ENCODE measurements at places on chromosomes 16 and 17.
A peak's percentile ranks its signal among the peaks of the same experiment; 100 is the strongest.

- DNase-seq, result peak; percentile 82
Measured at GRCh38 chr17:10114931-10115535, 83.4 kb downstream of the GAS7 start.

DNA sequence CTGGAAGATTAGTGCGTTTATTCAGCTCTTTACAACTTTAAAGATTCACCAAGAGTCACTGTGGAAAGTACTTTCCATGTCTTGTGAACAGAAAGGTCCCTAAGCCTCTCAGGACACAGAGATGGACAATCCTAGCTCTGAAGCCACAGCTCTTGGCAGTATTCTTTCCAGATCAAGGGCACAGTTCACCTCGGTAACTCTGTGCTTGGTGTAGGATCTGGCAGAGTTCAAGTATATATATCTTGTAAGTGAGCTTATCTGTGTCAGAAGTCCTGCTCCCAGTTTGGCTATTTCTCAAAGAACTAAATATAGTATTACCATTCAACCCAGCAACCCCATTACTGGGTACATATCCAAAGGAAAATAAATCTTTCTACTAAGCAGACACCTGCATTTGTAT lies 183.7 kb downstream of the CBLN1 start:
- DNase-seq, result no peak

GRCh38 chr16:58265480-58266052 lies 29.3 kb downstream of the PRSS54 start:
- peak; percentile 43 for DNase-seq

GRCh38 chr16:8852534-8852933 lies 16.3 kb downstream of the CARHSP1 start:
- no peak for DNase-seq

DNA sequence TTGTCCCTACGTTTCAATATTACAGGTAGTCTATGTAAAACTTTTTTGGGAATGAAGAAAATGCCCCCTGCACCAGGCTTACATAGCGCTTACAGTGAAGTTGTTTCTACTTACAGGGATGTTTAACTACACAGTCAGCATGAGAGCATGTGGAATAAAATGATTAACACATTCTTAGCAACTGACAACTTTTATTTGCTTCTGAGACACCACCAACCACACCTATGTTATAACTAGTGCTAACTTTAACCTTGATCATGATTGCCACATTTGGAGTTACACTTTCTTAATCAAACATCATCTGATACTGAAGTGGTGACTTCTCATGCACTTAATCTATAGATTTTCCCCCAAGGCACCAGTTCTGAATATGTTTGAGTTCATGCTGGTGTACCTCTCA lies 20.3 kb upstream of the ZNF267 start:
- no peak for DNase-seq

- peak; percentile 31 for DNase-seq
Measured at GRCh38 chr16:74309789-74310781, 13.5 kb downstream of the PSMD7 start.

DNA sequence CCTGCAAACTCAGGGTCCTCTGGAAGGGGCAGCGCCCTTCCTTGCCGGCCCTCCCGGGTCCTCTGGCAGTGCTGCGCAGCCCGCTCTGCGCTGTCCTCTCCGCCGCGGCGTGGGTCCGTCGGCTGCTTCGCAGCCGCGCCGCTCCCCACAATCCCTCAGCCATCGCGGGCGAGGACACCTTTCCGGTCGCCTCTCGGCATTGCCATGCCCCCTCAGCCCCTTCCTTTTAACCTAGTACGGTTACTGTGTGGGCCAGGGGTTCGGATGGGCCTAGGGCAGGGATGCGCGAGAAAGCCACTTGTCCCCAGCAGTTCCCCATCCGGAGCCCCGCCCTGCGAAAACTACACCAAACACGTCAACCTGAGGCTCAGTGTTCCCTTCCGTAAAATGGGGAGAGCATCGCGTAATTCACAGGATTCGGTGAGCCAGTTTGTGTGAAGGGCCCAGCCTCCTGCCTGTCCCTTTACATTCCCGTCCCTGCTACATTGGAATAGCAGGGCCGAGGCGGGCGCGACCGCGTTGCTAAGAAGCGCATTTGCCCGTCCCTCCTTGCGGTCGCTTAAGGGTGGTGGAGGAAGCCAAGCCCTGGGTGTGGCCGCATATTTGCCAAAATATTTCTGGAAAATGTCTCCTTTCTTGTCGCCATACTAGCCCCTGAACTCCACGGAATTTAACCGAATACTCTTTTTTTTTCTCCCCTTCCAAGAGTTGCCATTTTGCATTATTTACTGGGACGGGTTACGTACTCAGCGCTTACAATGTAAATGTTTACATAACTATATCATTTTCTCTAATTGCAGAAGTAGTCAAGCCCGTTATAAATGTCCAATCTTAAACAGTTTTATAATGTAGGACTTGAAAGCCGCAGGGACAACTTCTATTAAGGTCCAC lies 13.2 kb downstream of the COPZ2 start:
- DNase-seq, result no peak

GRCh38 chr16:55039042-55039441 lies 108.4 kb downstream of the IRX5 start:
- DNase-seq, result no peak

DNA sequence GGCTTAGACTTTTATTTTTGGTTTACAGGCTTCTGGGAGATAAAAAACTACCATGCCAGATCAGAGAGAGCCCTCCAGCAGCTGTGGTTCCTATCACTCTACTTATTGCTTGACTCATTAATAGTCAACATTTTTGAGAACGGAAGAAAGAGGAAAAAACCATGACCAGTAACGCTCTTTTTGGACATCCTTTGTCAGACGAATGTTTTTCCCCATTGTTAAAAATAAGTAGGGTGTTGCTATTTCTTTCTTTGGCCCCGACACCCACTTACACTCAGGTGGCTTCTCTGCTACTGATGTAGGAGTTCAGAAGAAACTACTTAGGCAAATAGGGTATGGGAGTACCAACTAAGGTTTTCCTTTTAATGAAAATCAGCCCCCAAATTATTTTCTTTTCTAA lies 27.5 kb downstream of the TVP23A start:
- DNase-seq, result no peak

- no peak for DNase-seq
Measured at GRCh38 chr17:55432358-55433028, 10.9 kb upstream of the MMD start.

- DNase-seq, result no peak
Measured at GRCh38 chr16:53779186-53779585, 75.2 kb downstream of the FTO start.

DNA sequence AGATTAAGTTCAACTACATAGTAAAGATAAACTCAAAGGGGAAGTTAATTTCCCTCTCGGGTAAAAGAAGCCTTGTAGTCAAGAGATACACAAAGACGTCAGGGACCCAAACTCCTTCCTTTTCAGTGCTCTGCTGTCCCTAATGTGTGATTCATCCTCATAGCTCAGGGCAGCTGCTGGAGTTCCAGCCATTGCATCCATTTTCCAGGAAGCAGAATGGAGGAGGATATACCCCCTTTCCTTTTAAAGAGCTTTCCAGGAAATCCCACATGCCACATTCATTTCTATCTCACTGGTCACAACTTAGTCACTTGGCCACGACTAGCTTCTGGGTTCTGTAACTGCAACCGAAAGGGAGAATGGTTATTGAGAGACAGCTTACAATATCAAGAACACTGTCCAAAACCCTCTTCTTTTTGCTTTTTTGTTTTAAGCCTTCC lies 95.3 kb downstream of the SOCS1 start:
- DNase-seq, result no peak
